Stimulated activated CD8-positive, alpha-beta memory T cell treated with anti-CD3 and anti-CD28 coated beads, Interleukin-4, amount 100 ng/mL, for 4 hours (primary cell): ENCODE measurements at places on chromosomes 12 and 14.

DNA sequence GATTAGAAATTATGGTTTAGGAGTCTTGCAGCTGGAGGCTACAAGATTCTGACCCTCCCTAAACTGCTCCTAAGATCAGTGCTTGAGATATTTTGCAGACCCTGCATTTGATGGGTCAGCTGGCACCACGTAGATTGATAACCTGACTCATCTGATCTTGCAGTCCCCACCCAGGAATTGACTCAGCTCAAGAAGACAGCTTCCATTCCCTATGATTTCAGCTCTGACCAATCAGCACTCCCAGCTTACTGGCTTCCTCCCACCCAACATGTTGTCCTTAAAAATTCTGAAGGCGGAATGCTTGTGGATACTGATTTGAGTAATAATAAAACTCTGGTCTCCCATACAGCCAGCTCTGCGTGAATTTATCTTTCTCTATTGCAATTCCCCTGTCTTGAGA lies 23.2 kb upstream of the MTHFD1 start:
- no peak for DNase-seq

DNA sequence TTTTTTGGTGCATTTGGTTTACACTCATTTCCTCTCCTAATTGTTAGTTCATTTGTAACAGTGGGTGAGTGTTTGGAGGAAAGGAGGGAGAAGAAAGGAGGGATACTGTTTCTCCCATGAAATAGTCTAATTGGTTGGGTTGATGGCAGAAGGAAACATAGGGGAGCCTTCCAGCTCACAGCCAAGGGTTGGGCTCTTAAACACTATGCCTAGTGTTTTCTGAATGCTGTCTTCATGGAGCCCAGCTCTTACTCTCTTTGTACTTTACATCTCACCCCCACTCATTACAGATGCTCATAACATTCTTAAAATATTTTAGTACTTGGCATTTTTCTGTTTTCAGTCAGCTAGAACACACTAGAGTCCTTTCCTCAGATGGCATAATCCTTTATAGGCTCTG lies 38.2 kb downstream of the BAZ2A start:
- DNase-seq = no peak

- DNase-seq = no peak
These were observed 38.8 kb upstream of the TMCC3 start for GRCh38 chr12:94689002-94689645.

- no peak for DNase-seq
These were observed 63.5 kb downstream of the ELK3 start for GRCh38 chr12:96257550-96258103.

DNA sequence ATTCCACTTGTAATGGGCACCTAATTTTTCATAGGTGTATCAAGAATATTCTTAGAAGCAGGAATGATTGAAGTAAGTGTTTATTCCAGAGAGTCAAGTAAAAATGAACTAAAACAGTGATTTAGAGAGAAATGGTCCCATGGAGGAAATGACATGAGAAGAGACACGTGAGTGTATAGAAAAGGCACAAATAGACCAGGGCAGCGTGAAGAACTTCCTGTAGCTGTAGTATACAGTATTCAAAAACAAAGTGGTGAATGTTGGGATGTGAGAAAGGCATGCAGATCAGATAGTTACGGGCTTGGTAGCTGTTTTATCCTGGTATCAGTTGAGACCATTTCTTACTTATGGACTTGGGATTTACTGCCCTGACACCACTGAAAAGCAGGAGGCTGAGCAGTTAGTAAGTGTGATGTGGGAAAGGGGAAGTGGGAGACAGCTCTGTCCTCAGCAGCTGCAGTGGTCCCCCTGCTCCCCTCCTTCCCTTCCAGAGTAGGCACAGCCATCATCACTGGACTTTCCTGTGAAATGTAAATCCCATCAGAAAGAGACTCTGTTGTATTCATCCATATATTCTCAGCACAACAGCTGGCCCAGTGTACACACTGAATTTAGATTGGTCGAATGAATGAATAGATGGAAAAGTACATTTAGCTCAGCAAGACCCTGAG lies 16.8 kb upstream of the TESPA1 start:
- no peak for DNase-seq

DNA sequence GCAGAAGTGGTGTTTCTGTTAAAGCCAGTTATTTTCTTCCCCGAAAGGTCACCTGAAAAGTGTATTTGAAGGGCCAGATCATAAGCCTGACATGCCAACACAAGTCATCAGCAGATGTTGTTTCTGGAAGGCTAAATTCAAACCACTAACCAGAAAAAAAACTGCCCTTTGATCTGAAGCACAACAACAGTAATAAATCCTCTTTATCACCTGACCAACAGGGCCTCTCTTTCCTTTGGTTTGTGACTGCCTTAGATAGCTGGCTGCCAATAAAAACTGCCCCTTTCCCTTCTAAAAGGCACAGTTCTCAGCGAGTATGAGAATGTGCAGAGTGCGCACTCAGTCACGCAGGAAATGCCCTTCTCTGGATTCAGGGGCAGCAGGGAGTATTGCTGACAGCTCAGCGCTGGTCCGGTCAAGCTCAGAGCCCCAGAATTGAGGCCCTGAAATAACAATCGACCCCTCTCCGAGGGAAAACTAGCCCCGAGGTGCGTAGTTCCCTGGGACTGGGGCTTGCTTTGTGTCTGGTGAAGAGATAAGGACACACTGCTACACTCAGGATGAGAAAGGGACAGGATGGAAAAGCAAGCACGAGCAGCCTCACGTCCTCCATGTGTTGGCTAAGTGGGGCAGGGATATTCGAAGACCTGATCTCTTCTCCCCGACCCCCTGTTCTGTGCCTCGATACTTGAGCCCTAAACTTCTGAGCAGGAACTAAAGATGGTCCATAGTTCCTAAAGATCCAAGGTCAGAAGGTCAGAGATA lies 184.2 kb upstream of the GZMB start:
- no peak for DNase-seq

GRCh38 chr14:54695196-54695595 lies 128.3 kb downstream of the SAMD4A start:
- DNase-seq = no peak

- DNase-seq = no peak
These were observed 129.8 kb downstream of the TMX1 start for GRCh38 chr14:51369814-51370213.

- DNase-seq = no peak
These were observed 84.7 kb upstream of the TSPAN8 start for GRCh38 chr12:71242511-71242910.

DNA sequence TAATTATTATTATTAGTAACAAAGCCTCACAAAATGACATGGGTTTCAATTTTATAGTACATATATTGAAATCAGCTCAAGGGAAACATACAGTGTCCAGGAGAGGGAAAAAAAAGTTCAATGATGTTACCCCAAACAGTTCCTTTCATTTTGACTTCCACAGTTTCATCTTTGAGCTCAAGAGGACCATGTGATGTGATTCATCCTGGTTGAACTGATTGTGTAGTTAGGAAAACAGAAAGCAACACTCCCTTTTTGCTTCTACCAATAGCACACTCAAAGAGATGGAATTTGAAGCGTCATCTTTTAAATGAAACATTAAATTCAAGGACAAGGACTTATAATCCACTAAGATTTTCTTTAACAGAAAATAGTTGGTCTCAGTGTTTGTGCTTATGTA lies 461.0 kb downstream of the FOXG1 start:
- no peak for DNase-seq

- DNase-seq = no peak
These were observed 36.8 kb downstream of the PPTC7 start for GRCh38 chr12:110546339-110546738.
